Thoracic aorta endothelial cell (primary cell): ENCODE measurements at places on chromosomes 12 and 14. TPM values are rescaled to one million over a fixed set of nuclear protein-coding genes. Genes with fewer than 3 reads are reported as not detected.

Gene B4GALNT3
- 0.14 TPM in 1 of 2 replicates, not detected in the other for total RNA-seq

Gene RFLNA
- total RNA-seq, result 5.8 and 18.9 TPM in 2 replicates

Gene ENDOU
- 0.13 TPM in 1 of 2 replicates, not detected in the other for total RNA-seq

Gene STAC3
- not detected in 2 replicates for total RNA-seq

Gene KRT2
- total RNA-seq, result not detected in 2 replicates

Gene RARG
- total RNA-seq, result 4.9 and 8.3 TPM in 2 replicates

Gene SYNDIG1L
- not detected in 2 replicates for total RNA-seq

Gene CSRP2
- 3.1 and 5.9 TPM in 2 replicates for total RNA-seq

Gene DNAI7
- under 0.01 TPM in 1 of 2 replicates, not detected in the other for total RNA-seq

Gene CLEC6A
- not detected in 2 replicates for total RNA-seq

Gene MANSC4
- 0.13 and 0.14 TPM in 2 replicates for total RNA-seq

Gene C14orf132
- total RNA-seq, result 3.2 and 6.0 TPM in 2 replicates

Gene KCNMB4
- 1.8 and 1.9 TPM in 2 replicates for total RNA-seq
